ENCODE measurements at places on chromosomes 3 and 15.

DNA sequence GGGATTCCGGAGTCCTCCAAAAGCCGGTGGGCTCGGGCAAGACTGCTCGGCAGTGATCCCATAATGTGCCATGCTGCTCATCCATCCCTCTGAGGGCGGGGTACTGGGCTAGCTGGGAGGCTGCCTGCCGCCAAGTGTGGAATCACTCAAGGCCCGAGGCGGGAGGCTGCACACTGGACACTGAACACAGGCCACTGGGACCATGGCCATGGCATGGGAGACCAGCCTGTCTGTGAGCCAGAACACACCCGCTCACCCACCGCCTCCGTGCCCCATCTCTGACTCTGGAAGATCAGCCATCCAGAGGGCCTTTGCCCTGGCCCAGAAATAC is 1.4 kb downstream of the C3orf22 start:
- peaks cover 14% of the 10 kb centered on the region for H3K27me3 ChIP-seq
- no peak overlapping the region for H3K27ac ChIP-seq

DNA sequence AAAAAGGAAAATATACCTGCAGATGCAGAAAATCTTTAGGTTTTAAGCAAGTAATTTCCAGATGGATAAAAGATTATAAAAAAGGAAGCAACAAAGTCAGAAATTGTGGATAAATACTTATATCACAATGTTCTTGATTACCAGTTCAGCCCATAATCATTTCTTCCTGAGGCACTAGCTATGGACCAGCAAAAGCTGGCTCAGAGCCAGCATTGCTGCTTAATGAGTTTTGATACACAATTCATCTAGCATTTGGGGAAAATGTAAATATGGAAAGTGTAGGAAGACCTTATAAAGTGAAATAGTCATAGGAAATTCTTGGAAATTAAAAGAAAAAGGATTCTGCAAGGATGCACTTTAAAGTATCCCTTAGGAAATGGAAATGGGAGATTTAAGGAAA is 168.3 kb upstream of the GBE1 start:
- H3K27ac ChIP-seq, result no peak overlapping the region
- no peaks in the 10 kb centered on the region for H3K4me1 ChIP-seq
- no peaks in the 10 kb centered on the region for H3K27me3 ChIP-seq
- no peaks in the 10 kb centered on the region for H3K36me3 ChIP-seq

DNA sequence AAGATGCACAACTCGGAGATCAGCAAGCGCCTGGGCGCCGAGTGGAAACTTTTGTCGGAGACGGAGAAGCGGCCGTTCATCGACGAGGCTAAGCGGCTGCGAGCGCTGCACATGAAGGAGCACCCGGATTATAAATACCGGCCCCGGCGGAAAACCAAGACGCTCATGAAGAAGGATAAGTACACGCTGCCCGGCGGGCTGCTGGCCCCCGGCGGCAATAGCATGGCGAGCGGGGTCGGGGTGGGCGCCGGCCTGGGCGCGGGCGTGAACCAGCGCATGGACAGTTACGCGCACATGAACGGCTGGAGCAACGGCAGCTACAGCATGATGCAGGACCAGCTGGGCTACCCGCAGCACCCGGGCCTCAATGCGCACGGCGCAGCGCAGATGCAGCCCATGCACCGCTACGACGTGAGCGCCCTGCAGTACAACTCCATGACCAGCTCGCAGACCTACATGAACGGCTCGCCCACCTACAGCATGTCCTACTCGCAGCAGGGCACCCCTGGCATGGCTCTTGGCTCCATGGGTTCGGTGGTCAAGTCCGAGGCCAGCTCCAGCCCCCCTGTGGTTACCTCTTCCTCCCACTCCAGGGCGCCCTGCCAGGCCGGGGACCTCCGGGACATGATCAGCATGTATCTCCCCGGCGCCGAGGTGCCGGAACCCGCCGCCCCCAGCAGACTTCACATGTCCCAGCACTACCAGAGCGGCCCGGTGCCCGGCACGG is 991 bp downstream of the SOX2 start:
- no peaks in the 10 kb centered on the region for H3K36me3 ChIP-seq
- H3K4me3 ChIP-seq, result no peak overlapping the region

- H3K27me3 ChIP-seq, result no peaks in the 10 kb centered on the region
- H3K27ac ChIP-seq, result no peak overlapping the region
- no peak for DNase-seq
- H3K4me1 ChIP-seq, result no peaks in the 10 kb centered on the region
- H3K4me3 ChIP-seq, result no peak overlapping the region
Measured at GRCh38 chr3:84165328-84165727, 793.5 kb upstream of the CADM2 start.

DNA sequence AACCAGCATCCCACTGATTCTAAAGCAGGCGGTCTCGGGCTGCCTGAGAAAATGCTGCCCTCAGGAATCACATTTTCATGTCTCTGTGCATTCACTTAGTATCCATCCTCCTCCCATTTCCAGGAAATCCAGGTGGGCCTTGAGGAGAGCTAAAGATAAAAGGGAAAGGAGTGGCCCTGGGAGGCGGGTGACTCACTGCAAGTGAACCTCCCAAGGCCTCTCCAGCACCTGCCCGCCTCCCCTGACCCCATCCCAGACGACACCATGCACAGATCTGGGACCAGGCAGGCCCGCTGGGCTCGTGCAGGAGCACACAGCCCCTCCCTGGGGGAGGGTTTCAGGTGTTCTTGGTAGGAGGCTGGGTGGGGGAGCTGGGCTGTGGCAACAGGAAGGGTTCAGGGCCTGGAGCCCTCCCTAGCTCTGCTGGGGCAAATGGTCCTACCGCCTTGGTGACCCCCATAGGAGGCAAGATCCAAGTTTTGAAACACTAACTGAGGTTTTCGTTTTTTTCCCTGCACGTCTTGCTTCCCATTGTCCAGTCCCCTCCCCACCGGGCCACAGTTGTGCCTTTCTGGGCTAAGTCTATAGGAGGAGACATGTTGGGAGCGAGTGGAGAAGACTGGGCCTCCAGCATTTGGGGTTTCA is 22.2 kb downstream of the MELTF start:
- no peak for DNase-seq
- peaks cover 3% of the 10 kb centered on the region for H3K4me1 ChIP-seq
- H3K36me3 ChIP-seq, result no peaks in the 10 kb centered on the region
- no peak overlapping the region for H3K4me3 ChIP-seq
- no peak overlapping the region for H3K27ac ChIP-seq

GRCh38 chr3:169161011-169161410 is 502.5 kb downstream of the MECOM start:
- H3K4me1 ChIP-seq, result no peaks in the 10 kb centered on the region
- H3K36me3 ChIP-seq, result no peaks in the 10 kb centered on the region
- no peak overlapping the region for H3K27ac ChIP-seq
- DNase-seq, result no peak
- H3K4me3 ChIP-seq, result no peak overlapping the region

DNA sequence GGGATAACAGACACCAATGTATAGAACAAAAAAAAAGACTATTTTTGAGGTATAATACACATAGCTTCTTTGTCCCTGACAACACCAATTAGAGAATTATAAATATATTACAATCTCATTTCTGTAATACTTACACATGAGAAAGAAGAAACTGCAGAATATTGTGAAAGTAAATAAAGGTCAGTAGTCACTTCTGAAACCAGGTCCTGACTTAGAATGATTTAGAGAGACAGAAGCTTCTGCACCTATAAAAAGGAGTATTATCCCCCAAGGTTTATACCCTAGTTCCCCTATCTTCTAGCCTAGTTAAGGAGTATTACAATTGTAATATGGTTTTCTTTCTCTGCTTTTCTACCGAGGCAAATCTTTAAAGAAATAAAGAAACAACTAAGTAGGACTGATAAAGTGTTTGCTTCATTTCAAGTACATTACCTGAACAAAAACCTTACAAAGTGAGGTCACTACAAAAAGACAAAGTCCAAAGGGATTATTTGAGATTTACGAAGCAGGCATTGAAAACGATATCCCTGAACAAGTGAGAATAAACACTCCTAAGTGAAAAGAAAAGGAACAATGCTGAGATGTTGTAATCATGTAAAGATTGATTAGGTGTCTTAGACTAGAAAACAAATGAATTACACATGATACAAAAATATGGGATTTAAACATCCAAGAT is 103.0 kb downstream of the GBE1 start:
- H3K27me3 ChIP-seq, result no peaks in the 10 kb centered on the region
- H3K36me3 ChIP-seq, result no peaks in the 10 kb centered on the region
- no peak overlapping the region for H3K27ac ChIP-seq
- H3K4me3 ChIP-seq, result no peak overlapping the region

DNA sequence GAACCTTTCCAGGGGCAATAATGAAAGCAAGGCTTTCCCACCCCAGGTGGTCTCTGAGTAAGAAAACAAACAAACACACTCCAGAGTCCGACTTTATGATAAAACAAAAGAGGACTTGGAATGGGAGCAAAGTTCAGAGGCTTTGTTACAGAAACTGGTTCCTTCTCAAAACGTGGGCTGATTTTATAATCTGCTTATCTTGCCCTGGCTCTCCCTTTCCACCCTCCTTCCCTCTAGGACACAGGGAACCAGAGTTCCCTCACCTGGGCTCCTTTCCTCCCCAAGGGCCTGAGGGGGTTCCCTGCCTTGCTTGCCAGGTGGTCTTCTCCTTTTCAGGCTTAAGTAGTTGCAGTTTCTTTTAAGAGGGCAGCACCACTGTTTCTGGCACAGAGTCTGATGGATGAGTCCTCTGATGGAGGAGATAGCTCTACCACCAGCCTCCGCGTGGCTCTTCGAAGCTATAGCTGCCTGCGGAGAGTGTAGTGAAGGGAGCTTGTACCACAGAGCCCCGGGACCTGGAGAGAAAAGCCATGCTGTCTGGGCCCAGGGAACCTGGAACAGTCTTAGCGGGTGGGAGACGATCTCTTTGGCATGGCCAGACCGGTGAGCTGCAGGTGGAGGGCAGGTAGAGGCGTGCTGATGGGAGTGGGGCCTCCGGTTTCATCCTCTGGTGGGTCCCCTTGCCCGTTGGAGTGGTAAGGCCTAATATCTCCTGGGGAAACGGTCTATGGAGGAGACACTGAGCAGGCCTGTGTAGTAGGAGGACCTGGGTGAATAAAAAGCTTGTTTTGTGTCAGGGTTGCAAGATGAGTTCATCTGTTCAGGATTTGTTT is 68.7 kb downstream of the SMAD6 start:
- no peak for DNase-seq
- no peak overlapping the region for H3K4me3 ChIP-seq
- 0 out of 2 replicates have a peak overlapping the region, but pooled peaks have one; percentile 14 for H3K27ac ChIP-seq

- H3K27me3 ChIP-seq, result peaks cover 3% of the 10 kb centered on the region
- H3K36me3 ChIP-seq, result no peaks in the 10 kb centered on the region
Measured at GRCh38 chr3:98322686-98323085, 31.0 kb upstream of the OR5K4 start.

DNA sequence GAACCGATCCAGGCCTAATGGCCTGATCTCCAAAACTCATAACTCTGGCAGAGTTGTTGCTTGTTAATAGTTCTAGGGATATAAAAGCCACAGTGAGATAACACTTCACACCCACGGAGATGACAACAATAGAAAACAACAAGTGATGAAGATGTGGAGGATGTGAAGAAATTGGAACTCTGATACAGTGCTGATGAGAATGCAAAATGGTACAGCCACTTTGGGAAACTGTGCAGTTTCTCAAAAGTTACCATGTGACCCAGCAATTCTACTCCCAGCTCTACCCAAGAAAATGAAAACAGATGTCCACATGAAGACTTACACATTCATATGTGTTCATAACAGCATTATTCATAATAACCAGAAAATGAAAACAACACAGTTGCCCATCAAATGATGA is 3.8 kb downstream of the CMTM7 start:
- no peak overlapping the region for H3K27ac ChIP-seq
- H3K36me3 ChIP-seq, result no peaks in the 10 kb centered on the region
- H3K4me3 ChIP-seq, result no peak overlapping the region
- no peaks in the 10 kb centered on the region for H3K27me3 ChIP-seq
